ENCODE measurements at places on chromosomes 7 and 10.
A peak's percentile ranks its signal among the peaks of the same experiment; 100 is the strongest.

DNA sequence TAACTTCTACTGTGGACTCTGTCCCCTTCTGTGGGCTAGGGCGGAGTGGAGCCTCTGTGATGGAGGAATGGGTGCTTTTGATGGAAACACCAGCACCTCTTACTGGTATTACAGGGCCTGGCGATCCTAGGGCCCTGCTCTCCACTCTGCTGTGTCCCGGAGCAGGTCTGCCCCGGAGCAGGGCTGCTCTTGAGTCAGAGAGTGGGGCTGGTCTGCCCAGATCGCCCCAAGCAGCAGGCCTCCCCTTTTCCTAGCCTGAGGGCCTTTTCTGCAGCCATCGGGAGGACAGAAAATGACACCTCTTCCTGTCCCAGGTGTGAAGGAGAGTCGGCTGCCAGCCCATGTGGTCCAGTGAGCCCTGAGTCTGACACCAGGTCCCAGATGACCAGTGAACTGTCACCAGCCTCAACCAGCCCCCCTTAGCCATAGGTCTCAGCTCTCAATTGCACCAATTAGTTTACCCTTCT, 1.4 kb downstream of the ZNF282 start:
- DNase-seq: no peak

DNA sequence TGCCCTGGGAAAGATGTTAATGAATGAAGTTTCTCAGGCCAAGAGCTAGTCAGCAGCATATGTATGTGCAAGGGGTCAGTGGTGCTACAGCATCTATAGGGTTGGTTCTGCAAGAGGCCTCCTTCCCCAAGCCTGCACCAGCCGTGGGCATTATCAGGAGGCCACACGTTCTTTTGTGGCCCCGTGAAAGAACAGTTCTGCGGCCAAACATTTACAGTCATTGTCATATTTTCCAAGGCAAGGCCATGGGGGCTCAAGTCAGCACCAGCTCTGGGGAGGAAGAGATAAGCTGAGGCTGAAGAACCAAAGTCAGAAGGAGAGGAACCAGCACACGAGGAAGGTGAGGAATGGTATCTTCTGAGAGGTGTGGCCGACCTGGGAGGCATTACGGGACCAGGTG, 54.4 kb upstream of the TMEM72 start:
- DNase-seq: no peak

DNA sequence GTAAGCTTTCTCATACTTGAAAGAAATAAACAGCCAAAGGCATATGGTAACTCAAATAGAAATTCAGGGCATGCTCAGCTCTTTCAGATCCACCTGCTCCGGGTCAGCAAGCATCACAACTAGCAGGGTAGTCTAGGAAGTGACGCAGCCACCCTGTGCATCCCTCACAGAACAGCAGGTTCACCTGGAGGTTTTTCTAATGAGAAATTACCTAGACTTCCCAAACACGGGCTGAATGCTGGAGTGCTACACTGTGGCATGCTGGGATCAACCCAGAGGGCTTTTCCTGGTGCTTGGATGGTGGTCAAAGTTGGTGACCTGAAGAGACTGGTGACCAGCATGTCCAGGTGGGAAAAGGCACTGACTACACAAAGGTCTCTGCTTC, 66.8 kb upstream of the DNAJB6 start:
- no peak for DNase-seq

DNA sequence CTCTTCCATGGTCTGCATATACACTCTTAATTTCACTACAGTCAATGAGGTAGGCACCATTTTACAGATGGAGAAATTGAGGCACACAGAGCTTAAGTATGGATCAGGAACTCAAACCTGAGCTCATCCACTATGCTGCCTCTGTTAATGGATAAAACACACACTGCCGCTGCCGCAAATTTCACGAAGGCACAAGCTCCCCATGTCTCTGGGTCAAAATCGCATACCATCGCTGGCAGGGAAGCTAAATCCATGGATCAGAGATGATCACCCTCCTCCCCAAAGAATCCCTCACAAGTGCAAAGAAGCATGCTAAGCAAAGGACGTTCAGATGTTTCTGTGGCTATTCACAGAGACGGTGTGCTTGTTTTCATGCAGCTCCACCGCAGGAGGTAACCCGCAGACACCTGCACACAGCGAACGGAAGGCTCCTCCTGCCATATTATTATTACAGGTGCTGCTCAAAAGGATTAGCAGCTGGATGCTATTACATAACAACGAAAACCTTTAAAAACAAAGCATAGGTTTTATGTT, 109.3 kb downstream of the UBE2H start:
- DNase-seq: no peak

DNA sequence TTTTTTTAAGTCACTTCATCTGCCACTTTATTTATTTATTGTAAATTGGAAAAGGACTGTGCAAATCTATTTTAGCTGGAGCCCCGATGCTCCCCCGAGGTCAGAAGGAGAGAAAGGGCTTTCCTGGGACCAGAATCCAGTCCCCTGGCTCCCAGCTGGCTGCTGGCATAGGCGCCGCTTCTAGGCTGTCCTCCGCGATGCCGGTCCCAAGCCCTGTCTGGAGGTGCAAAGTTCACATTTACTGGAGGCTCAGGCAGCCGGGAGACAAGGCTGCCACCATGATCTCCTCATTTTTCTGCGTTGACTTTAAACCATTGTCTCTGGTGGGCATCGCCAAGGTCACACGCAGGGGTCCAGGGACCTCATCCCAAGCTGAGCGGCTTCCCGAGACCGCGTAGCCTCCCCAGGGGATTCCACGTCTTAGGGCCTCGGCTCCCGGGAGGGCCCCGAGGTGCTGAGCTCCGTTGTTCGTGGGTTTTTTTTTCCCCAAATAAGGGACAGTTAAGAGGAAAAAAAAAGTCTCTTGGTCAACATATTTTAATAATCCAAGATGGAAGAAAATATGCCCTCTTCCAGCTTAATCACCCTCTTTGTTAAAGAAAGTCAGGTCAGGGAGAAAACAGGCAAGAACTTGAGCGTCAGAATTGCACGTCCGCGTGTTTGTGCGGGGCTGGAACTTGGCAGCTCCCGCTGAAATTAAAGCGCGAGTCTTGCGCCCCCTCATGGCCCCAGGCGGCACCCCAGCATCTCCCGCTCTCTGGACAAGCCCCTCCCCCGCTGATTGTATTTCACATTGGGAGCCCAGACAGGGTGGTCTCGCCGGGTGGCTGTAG, 11.9 kb downstream of the RGR start:
- peak; percentile 7 for DNase-seq

GRCh38 chr10:120927352-120927751, 76.2 kb downstream of the WDR11 start:
- no peak for DNase-seq

- DNase-seq: no peak
These were observed 86.3 kb upstream of the FAM171A1 start for GRCh38 chr10:15457382-15457781.

- DNase-seq: no peak
These were observed 142.2 kb upstream of the VWC2 start for GRCh38 chr7:49631071-49631815.

GRCh38 chr10:3020311-3020710, 47.0 kb upstream of the PFKP start:
- DNase-seq: no peak

GRCh38 chr10:25633542-25633941, 300.5 kb upstream of the MYO3A start:
- no peak for DNase-seq

DNA sequence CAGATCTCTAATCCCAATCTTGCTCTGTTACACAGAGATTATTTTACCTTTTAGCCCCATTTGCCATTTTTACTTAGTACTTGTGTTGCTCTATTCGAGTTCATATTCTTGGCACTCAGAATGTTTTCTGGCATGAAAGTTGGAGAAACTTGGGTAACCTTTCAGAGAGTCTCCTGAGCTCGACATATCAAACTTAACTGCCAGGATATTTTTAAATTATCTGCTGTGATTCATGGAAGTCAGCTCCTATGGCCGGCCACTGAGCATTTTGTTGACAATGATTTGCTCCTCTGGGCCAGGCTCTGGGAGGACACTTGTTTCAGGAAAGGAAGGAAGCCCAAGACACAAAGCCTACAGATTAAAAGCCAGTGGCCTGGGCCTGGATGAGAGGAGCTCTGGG, 396.7 kb downstream of the TNS3 start:
- no peak for DNase-seq

DNA sequence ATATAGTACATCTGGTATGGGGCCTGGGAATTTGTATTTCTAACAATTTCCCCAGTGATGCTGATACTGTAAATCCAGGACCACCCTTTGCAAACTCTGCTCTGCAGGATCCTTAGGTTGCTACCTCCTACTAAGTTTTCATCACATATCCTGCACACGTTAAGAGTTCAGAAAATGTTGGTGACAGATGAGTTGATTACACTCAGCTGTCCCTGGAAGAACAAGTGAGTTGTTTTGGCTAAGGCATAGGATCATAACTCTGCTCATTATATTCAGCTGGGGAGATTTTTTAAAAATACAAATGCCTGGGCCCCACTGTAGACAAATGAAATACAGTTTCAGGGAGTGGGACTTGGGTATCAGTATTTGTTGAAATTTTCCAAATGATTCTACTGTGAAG, 274.6 kb upstream of the HABP2 start:
- DNase-seq: no peak
